Upper lobe of right lung (tissue), 1 donor: ENCODE measurements at places on chromosomes 1 and 21. TPM values are rescaled to one million over a fixed set of nuclear protein-coding genes. Genes with fewer than 3 reads are reported as not detected.

RNU1-2 gene
- 6,622 TPM for total RNA-seq

S100A10 gene
- 643 TPM for total RNA-seq

FGGY gene
- total RNA-seq, result 39.2 TPM

LIPI gene
- not detected for total RNA-seq

SPRR2D gene
- total RNA-seq, result not detected

NKAIN1 gene
- total RNA-seq, result not detected

UBXN10 gene
- 0.87 TPM for total RNA-seq

SPRR1B gene
- not detected for total RNA-seq

DLGAP3 gene
- 0.35 TPM for total RNA-seq

ACTL8 gene
- not detected for total RNA-seq

APOBEC4 gene
- not detected for total RNA-seq

FAM151A gene
- not detected for total RNA-seq

UTS2 gene
- not detected for total RNA-seq

TRAF3IP3 gene
- 12.4 TPM for total RNA-seq

PLEKHA6 gene
- total RNA-seq, result 7.1 TPM

HCRTR1 gene
- not detected for total RNA-seq

TRIM45 gene
- 1.7 TPM for total RNA-seq

OR4F29 gene
- total RNA-seq, result not detected

FCRL1 gene
- total RNA-seq, result 1.4 TPM

ECM1 gene
- total RNA-seq, result 15.5 TPM

PKLR gene
- not detected for total RNA-seq

ALDH4A1 gene
- total RNA-seq, result 11.8 TPM

CNR2 gene
- total RNA-seq, result 0.06 TPM

SHISA4 gene
- total RNA-seq, result 8.6 TPM

RGS13 gene
- total RNA-seq, result 4.7 TPM

C8A gene
- not detected for total RNA-seq

SLC6A17 gene
- total RNA-seq, result 0.06 TPM

TMEM82 gene
- total RNA-seq, result not detected

AKT3 gene
- total RNA-seq, result 64.6 TPM
